ENCODE measurements at places on chromosomes 16 and 17. TPM values are rescaled to one million over a fixed set of nuclear protein-coding genes. Genes with fewer than 3 reads are reported as not detected.

KRTAP4-1 gene
- not detected for total RNA-seq

NOTUM gene
- 0.09 TPM for total RNA-seq

BOLA2B gene
- total RNA-seq, result 31.1 TPM

DUSP3 gene
- 38.4 TPM for total RNA-seq

TMC7 gene
- 0.28 TPM for total RNA-seq

C17orf100 gene
- 0.43 TPM for total RNA-seq

DHX38 gene
- 101 TPM for total RNA-seq

CMTM1 gene
- 1.3 TPM for total RNA-seq

NPIPA8 gene
- total RNA-seq, result not detected

TMEM88 gene
- 0.14 TPM for total RNA-seq

EVPL gene
- under 0.01 TPM for total RNA-seq

TGFB1I1 gene
- 23.3 TPM for total RNA-seq

MPO gene
- total RNA-seq, result 0.09 TPM

SULT1A1 gene
- 6.4 TPM for total RNA-seq

SETD1A gene
- total RNA-seq, result 1.3 TPM

TEKT5 gene
- total RNA-seq, result 0.14 TPM

Data from smooth muscle cell of bladder (primary cell).